ENCODE measurements at places on chromosomes 7 and 10.

GRCh38 chr10:1370298-1370697, 314.1 kb downstream of the WDR37 start:
- DNase-seq, result no peak

- no peak for DNase-seq
Observed at GRCh38 chr7:75617634-75618234, 121.0 kb downstream of the HIP1 start.

- DNase-seq, result no peak
Observed at GRCh38 chr7:116284390-116284789, 74.1 kb downstream of the TES start.

- no peak for DNase-seq
Observed at GRCh38 chr10:108673741-108674140, 1249.6 kb downstream of the XPNPEP1 start.

DNA sequence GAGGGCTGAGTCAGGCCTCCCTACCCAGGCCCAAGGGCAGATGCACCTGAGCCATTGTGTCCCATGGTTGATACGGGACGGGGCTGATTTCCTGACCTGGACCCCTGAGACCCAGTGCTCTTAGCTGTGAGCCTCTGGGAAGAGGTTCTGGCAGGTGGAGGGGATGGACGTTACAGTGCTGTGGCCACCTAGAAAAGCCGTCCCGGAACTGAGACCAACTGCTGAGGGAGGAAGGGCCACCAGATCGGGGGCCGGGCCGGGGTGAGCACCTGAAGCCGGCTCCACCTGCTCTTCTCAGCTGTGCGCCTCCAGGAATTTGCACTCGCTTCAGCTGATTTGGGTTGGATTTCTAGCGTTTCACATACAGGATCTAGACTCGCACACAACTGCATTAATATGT, 35.4 kb downstream of the CHST12 start:
- no peak for DNase-seq

DNA sequence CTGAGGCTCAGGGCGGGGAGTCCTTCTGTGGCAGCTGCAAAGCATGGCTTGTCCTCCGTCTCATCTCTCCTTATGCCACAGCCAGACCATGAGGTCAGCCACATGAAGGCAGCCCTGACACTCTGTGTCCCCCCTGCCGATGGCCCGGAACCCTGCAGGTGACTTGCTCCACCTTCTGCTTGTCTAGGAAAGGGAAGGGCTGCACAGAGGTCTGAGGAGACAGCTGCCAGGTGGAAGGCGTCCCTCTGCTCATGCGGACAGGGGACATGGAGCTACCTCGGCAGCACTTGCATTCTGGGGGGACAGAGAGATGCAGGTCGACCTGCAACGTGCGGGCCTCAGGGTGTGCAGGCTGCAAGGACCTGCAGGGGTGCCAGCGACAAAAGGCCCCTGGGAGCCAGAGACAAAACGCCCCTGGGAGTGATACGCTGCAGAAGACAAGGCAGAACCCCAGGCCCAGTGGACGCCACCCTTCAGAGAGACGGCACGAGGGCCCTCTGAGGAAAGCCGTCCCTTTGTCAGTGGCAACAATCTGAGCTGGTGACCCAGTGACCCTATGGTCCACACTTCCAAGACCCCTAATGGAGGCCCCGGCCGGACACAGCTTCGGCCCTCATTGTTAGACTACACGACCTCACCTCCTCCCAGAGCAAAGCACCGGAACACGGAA, 205.2 kb upstream of the PPP2R2D start:
- no peak for DNase-seq

GRCh38 chr7:30430276-30430675, 48.3 kb downstream of the NOD1 start:
- DNase-seq, result no peak

DNA sequence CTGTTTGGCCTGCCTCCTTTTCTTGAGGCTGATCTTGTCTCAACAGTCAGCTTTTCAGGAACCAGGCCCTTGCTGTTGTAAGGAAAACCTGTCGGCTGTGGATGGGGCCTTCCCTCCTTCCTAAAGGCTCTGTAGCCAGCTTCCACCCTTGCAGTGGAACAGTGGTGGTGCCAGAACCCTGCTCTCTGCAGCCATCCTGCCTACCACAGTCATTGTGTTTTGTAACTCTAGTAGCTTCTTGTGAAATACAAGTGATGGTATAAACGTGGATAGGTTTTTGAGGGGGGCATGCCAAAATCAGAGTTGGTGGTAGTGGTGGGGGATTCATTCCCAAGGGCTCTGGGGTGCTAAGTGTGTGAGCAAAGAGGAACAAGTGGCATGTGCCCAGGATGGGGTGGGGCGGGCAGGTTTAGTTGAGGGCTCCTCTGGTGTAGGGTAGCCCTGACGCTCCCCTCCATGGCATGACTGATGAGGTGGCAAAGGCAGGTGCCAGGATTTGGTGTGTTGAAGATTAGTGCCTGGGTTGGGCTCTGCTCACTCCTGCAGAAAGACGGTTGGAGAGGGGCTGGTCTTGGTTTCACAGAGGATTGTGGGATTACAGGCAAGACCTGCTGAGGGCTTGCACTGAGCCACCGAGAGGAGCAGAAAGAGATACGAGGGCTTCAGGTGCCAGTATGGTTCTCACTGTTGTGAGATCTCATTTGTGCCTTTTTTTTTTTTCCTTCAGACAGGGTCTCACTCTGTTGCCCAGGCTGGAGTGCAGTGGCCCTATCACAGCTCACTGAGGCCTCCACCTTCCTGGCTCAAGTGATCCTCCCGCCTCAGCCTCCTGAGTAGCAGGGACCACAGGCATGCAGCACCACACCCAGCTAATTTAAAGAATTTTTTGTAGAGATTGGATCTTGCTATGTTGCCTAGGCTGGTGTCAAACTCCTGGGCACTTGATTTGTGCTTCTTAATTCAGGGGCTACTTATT, 7.4 kb downstream of the TSPAN14 start:
- DNase-seq, result no peak

DNA sequence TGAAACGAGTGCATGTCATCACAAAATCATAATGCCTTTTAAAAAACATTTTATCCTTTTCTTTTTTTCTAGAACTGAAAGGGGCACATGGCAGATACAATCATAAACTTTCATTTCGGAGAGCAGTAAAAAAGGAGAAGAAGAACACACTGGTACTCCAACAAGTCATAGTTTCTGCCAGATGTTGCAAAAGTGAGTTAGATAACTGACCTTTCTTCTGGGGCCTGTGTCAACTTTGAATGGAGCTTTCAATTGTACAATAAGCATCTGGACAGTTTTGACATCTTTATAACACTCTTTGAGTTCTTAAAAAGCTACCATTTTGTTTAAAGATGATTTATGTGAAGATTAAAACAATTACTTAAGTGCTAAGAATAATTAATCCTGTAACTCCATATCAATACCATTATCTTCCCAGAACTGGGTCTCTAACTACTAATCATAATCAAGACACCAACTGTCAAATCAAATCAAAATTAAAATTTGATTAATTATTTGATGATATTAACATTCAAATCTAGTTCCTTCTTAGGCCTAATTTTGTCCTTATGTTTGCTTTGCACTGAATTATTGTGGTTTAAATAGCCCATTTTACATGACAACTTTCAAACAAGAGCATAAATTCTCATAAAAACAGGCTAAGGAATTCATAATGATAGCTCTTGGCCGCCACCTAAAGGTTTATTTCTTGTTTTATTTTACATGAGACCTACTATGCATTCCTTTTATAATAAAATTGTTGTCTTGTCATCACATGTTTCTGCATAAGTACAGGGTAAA, 19.5 kb upstream of the ITGB8 start:
- no peak for DNase-seq
